CD4-positive, alpha-beta T cell (primary cell): ENCODE measurements at places on chromosomes 2 and 18. TPM values are rescaled to one million over a fixed set of nuclear protein-coding genes. Genes with fewer than 3 reads are reported as not detected.

- no peaks in the 10 kb centered on the region for H3K36me3 ChIP-seq
- H3K27me3 ChIP-seq = no peaks in the 10 kb centered on the region
- no peak overlapping the region for H3K4me3 ChIP-seq
- no peaks in the 10 kb centered on the region for H3K4me1 ChIP-seq
- no peak overlapping the region for H3K27ac ChIP-seq
- DNase-seq = no peak
These were observed 4.9 kb downstream of the KCNIP3 start for GRCh38 chr2:95301876-95302641.

- no peaks in the 10 kb centered on the region for H3K36me3 ChIP-seq
- no peaks in the 10 kb centered on the region for H3K27me3 ChIP-seq
- no peak overlapping the region for H3K4me3 ChIP-seq
- H3K27ac ChIP-seq = no peak overlapping the region
These were observed 647.1 kb upstream of the CRIM1 start for GRCh38 chr2:35708411-35708923.

DNA sequence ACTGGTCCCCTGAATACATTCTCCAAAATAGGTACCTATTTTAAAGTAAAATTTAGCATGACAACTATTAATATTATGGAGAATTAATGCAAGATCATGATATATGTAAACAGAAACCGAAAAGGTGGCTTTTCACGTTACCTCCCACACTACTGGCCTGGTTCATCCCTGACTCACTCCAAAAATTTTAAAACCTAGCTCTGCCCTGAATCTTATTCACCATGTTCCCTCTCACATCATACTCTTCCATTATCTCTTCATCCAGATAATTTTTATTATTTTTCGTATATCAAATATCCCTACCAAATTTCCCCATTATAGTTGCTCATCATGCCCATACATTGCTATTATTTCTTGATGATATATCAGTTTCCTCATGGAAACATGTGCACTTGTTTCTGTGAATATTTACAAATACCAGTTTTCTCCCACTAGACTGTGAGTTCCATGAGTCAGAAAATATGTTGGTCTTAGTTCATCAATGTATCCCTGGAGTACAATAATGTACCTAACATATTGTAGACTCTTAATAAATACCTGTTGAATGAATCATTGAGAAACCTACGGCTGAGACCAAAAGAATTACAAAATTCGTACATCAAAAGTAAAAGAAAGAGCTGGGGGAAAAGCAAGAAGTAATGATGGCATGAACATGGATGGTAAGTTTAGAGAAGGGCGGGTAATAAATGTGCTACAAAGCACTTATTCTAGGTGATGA, 360.1 kb upstream of the CHAC2 start:
- H3K36me3 ChIP-seq = no peaks in the 10 kb centered on the region
- H3K27me3 ChIP-seq = no peaks in the 10 kb centered on the region
- no peak overlapping the region for H3K27ac ChIP-seq

GRCh38 chr2:223797037-223797436, 40.3 kb downstream of the AP1S3 start:
- no peaks in the 10 kb centered on the region for H3K36me3 ChIP-seq
- no peak for DNase-seq
- H3K4me3 ChIP-seq = no peak overlapping the region
- no peaks in the 10 kb centered on the region for H3K27me3 ChIP-seq
- no peaks in the 10 kb centered on the region for H3K4me1 ChIP-seq

DNA sequence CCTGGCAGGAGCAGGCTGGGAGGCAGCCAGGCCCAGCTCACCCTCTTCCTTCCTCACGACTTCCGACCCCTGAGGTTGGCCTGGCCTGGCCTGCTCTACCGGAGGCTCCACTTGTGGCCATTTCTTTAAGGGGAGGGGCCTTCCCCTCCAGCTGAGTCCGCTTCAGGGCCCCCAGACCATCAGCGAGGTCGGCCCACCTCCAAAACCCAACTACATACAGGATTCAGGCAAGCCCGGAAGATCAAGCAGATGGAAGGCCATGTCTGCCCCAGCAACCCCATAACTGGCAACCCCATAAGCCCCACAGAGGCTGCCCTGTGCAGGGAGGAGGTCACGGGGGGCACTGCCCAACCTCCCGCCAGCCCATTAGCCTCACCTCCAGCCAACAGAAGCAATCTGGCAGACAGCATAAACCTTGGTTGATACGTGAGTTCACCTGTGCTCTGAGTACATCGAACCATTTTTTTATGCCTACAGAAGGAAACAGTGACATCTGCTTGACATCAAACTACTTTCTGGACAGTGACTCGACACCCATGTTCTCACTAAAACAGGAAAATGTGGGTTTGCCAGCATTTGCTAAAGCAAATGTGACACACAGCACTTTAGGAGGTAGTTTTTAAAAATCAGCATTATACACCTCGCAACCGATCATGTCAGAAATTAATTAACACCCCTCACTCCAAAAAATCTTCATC, 98.9 kb downstream of the EIPR1 start:
- no peak overlapping the region for H3K27ac ChIP-seq
- H3K36me3 ChIP-seq = peaks cover 14% of the 10 kb centered on the region
- DNase-seq = no peak
- no peaks in the 10 kb centered on the region for H3K27me3 ChIP-seq
- H3K4me1 ChIP-seq = no peaks in the 10 kb centered on the region

DNA sequence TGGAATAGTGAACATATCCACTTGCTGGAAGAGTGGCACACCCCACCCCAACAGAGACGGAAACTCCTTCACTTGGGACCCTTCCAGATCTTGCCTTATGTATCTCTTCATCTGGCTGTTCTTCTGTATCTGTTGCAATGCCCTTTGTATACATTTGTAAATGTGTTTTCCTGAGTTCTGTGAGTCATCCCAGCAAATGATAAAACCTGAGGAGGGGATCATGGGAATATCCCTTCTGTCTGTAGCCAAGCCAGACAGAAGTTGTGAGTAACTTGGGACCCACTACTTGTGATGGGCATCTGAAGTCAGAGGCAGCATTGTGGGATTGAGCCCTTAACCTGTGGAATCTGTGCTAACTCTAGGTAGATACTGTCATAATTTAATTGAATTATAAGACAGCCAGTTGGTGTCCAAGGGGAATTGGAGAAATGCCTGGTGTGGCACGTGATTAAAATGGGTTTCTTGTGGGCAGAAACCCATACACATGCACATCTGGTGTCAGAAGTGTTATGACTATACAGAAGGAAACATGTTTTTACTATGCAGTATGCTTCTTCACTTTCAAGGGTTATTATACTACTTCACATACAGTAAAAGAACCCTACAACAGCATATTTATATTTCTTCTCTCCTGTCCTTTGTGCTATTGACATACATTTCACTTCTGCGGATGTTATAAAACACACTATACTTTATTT, 32.3 kb upstream of the TMEM247 start:
- H3K4me1 ChIP-seq = no peaks in the 10 kb centered on the region
- no peaks in the 10 kb centered on the region for H3K36me3 ChIP-seq
- H3K27ac ChIP-seq = no peak overlapping the region
- no peaks in the 10 kb centered on the region for H3K27me3 ChIP-seq

GRCh38 chr2:98710734-98711133, 20.2 kb downstream of the MGAT4A start:
- peaks cover 80% of the 10 kb centered on the region for H3K4me1 ChIP-seq
- no peaks in the 10 kb centered on the region for H3K27me3 ChIP-seq
- peak overlapping the region; percentile 29 for H3K27ac ChIP-seq
- no peak for DNase-seq

- DNase-seq = no peak
- no peaks in the 10 kb centered on the region for H3K4me1 ChIP-seq
- H3K36me3 ChIP-seq = no peaks in the 10 kb centered on the region
- H3K27ac ChIP-seq = no peak overlapping the region
- H3K4me3 ChIP-seq = no peak overlapping the region
These were observed 185.4 kb upstream of the DLGAP1 start for GRCh38 chr18:4640349-4641012.

Gene TMEM247
- total RNA-seq = not detected

Gene SPEG
- 15.3 TPM for total RNA-seq

Gene SLC16A14
- total RNA-seq = 0.63 TPM

Gene DTNA
- total RNA-seq = not detected

Gene TRAK2
- 35.6 TPM for total RNA-seq
